CD4-positive, alpha-beta T cell treated with Interleukin-21 for 1 hour (primary cell): ENCODE measurements at places on chromosomes 2 and 18.

- DNase-seq = no peak
These were observed 2056.8 kb upstream of the CELF4 start for GRCh38 chr18:39622431-39622830.

- no peak for DNase-seq
These were observed 292.5 kb downstream of the NUP35 start for GRCh38 chr2:183416753-183417152.

DNA sequence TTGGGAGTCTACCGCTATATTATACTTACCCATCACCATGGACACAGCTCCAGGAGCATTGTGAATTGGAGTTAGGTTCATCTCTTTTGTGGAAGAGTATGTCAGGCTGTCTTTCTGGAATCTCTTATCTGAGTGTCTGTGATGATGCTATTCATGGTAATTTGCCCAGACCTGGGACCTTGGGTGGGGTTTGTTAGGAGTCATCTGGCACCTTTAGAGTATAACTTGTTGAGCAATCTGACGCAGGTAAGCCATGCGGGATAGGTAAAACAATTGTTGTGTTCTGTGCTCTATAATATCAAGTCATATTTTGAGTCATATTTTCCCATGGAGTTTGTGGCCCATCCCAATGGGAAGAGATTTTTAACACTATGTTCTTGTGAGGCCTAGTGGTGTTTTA lies 49.7 kb upstream of the MAPRE2 start:
- DNase-seq = no peak

- no peak for DNase-seq
These were observed 47.9 kb downstream of the EPHA4 start for GRCh38 chr2:221524158-221524557.

DNA sequence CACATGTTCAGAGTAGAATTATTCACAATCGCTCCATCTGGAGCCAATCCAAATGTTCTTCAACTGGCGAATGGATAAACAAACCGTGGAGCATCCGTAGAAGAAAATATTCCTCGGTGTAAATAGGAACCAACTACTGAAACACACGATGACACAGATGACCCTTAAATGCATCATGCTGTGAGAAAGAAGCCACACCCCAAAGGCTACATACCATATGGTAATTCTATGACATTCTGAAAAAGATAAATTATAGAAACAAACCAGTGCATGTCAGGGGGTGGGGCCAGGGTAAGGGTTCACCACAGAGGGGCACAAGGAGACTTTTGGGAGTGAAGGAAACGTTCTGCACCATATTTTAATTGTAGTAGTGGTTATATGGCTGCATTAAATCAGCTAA lies 312.2 kb upstream of the SMIM21 start:
- DNase-seq = no peak

DNA sequence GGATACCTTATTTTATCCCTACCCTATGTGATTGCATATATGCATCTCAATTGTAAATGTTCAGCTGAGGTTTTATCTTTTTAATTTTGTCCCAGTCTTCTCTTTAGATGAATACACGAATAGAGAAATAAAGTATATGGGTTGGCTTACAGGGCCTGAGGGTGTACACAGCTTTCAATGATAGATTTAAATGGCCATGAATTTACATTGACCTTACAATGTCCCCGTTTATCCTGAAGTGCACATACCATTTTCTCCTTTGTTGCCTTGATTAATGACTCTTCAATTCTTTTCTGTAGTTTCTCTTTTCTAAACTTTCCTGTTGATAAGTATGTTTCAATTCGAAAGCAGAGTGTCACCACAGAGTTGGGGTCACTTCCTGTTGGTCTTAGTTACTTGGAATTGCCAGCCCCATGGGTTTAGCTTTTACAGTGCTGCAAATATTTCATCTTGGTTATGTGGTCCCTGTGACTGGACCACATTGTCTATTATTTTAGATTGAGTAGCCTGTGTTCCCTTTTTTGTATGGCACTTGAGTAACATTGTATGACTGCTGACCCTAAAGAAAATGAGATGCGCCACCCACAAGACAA lies 1616.3 kb upstream of the ACVR2A start:
- DNase-seq = no peak

GRCh38 chr2:39216346-39217191 lies 27.2 kb downstream of the CDKL4 start:
- peak; percentile 86 for DNase-seq
